ENCODE measurements at places on chromosomes 5 and 9.

DNA sequence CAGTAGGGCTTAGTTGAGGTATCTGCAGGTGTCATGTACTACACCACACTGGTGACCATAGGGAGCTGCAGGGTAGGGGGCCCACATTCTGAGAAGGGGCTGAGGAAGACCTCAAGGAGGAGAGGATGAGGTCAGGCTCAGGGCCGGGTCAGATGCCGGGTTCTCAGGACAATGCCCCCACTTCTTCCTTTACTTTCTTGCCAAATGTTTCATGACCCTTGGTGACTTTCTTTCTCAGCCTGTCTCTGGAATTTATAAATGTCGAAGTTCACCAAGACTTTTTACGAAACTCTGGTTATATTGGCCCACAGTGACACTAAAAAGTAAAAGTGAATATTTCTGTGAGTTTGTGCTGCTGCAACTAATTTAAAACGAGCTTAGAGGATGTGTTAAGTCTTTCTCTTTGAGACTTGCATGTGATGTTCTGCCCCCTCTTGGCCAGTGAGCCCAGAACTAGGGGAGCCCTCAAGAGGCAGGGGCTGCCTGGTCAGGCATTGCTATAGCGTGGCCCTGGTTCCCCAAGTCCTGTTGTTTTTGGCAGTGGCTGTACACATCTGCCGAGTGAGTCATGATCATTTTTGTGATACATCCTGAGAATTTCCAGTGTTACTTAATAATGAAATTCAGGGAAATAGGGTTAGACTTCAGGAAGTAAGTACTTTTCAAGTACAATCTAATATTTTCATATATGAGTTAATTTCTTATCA lies 11.2 kb downstream of the ACO1 start:
- no peak for DNase-seq

DNA sequence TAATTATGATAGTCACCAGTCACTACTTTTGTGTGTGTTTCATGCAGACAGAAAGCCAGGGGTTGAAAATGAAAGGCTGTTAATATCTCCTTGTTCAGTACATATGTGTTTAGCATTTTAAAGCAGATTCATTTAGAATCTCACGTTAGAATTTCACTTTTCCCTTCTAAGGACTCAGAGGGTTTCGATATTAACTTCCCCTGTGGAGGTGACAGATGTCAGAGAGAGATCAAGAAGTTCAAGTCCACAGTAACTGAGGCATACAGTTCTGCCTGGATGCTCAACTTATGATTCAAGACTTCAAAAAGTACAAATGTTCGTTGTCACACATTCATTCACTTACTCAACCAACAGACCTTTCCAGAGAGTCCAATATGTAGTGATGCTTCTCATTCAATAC lies 251.1 kb downstream of the EBF1 start:
- DNase-seq = no peak

DNA sequence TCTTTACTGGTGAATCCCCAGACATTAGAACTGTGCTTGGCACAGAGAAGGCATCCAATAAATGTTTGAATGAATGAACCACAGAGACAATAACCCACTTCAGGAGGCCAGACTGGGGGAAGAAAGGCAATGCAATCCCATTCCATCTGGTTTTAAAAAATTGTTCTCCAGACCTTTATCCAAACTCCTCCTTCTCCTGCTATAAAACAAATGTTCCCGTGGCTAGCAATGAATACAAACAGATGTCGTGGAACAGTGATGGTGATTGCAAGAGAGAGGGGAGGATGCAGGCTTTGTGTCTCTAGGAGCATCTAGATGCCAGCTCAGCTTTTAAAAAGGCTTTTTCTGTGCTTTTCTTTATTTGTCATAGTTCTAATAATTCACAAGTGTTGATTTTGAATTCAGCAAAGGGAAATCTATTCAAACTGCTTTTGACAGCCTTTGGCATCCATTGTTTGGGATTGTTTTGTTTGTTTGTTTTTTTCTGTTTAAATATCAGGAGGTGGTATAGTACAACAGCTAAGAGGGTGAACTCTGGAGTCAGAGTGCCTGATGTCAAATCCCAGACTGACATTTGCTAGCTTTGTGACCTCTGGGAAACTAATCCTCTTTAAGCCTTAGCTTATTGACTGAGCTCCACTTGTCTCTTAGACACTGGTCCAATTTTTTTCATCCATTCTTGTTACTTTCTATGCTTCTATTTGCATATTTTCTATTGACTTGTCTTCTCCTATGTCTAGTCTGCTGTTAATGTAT lies 59.1 kb downstream of the TNFSF15 start:
- no peak for DNase-seq

GRCh38 chr5:126888175-126888574 lies 111.2 kb downstream of the LMNB1 start:
- no peak for DNase-seq

- DNase-seq = no peak
Observed at GRCh38 chr5:150338546-150338945, 19.0 kb upstream of the TCOF1 start.

DNA sequence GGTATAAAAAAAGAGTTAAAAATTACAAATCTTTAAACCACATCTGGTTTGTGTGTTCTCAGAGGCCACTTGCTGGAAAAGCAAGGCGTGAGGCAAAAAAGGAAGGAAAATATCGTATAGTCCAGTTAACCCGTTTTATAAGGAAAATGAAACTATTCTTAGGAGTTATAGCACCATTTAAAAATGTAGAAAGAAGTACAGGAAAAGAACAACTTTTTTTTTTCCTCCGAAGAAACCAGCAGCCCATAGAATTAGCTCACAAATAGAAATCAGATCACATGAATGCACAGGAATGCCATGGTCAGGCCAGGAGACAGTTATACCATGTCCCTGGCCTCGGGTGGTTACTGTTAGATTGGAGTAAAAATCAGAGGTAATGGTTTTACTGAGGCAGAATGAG lies 241.6 kb downstream of the FBXL7 start:
- DNase-seq = no peak

DNA sequence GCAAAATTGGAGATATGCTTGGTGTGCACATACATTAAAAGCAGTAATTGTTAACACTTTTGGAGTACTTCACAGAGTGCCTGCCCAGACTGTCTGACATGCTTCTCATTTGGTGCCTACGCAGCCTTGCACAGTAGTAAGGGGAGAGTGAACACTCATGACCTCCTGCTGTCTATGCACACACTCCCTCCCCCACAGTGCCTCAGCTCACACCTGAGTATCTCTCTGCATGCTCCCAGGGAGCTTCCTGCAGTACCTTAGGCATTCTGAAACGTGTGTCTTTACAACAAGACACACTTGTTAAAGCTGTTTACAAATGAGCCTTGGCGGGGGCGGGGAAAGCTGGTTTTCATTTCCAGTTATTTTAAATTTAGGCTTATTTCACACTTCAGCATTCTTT lies 18.0 kb downstream of the MAP3K1 start:
- DNase-seq = no peak

GRCh38 chr5:23977997-23978396 lies 470.6 kb downstream of the PRDM9 start:
- DNase-seq = no peak

GRCh38 chr9:26169708-26170107 lies 491.5 kb upstream of the TUSC1 start:
- DNase-seq = no peak

- no peak for DNase-seq
Observed at GRCh38 chr5:95963650-95964410, 2.2 kb upstream of the ELL2 start.

- no peak for DNase-seq
Observed at GRCh38 chr5:150780187-150780692, 1.7 kb downstream of the SMIM3 start.

DNA sequence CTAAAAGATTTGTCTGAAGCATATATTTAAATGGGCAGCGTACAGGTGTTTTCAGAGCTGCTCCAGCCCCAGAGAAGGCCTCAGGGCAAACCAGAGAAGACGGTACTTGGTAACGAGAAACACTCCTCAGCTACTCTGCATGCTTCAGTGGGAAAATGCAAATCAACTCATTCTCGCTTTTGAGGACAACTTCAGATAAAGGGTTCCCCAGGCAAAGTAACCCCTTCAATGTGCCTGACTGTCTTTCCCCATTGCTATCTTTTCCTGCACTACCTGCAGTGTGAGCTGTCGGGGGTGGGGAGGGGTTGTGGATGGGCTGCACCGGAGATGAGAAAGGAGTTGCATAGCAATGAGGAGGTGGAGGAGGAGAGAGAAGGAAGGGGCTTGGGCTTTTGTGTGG lies 339.7 kb upstream of the CLINT1 start:
- DNase-seq = no peak

DNA sequence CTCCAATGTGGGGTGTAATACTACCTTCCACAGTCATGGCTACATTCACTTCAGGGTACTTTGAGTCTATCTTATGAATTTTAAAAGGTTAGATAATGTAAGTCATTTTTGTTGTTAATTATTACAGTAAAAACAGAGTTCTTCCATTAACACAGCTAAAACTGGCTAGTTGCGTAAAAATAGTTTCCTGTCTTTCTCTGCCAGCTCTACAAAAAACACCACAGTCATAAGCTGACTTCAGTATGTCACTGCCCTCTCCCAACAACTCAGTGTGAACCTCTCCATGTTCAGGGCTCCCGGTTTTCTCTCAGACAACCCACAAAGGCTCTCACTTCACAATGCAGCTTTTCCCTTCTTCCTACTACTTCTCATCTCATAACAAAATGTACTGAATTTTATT lies 84.8 kb upstream of the ITGA1 start:
- DNase-seq = no peak

DNA sequence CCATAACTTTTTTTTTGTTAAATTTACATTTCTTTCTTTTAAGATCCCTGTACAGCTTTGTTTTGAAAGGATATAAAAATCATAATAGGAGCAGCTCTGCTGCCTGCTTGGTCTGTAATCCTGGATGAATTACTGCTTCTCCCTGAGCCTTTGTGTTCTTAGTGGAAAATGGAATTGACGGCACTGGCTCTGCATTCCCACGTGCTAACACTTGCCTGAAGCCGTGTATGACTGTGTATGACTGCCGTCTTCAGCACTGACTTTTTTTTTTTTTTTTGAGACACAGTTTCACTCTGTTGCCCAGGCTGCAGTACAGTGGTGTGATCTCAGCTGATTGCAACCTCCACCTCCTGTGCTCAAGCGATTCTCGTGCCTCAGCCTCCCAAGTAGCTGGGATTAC lies 4.8 kb downstream of the THG1L start:
- DNase-seq = no peak

- DNase-seq = no peak
Observed at GRCh38 chr5:109550077-109550476, 139.7 kb upstream of the MAN2A1 start.

GRCh38 chr9:133273098-133273497 lies 1.9 kb downstream of the ABO start:
- DNase-seq = no peak

DNA sequence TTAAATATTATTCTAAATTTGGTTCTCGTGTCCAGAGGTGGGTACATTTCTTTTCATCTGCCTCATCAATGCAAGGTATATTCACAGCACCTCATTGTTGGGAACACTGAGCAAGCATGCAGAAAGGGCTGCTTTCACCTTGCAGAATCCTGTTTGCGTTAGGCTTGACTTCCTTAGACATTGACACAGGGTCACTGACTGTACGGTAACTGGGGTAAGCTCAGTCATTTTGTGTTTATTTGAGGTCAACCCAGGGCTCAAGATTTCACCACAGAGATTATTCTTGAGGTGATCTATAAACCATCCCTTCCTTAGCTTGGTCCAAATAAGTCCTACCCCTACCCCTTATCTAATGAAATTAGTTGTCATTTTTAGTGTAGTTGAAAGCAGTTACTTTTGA lies 1.7 kb upstream of the PTPDC1 start:
- DNase-seq = no peak

DNA sequence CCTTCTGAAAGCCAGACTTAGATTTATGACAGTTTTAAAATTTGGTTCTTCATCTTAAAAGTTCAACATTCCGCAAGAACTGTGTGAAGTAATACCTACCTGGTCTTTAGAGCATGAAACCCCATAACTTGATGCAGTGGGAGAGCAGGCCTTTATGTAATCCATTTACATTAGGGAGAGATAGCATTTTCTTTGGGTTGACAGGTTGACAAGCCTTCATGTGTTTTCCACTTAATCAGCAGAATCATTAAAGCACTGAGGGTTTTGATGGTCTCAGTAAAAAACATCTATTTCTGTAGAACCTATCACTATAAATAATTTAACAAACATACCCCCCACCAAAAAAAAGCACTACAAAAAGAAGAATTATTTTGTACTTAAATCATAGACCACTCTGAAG lies 121.6 kb upstream of the KIF2A start:
- DNase-seq = no peak

GRCh38 chr5:886036-886435 lies 6.6 kb downstream of the BRD9 start:
- DNase-seq = no peak

DNA sequence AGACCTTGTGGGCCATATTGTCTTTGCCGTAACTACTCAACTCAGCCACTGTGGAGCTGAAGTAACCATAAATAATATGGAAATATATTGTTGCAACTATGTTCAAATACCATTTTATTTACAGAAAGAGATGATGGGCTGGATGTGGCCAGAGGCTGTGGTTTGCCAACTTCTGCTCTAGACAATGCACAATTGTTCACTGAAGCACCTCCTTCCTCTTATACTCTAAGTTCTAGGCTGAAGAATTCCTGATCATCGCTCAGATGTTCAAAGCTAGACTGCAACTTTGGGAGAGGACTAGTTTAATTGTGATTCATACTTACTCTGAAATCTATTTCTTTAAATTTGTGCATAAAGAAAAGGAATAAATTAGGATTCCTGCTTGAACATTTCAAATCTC lies 245.0 kb downstream of the TAF11L14 start:
- no peak for DNase-seq
